ENCODE measurements at places on chromosomes 12 and 14. TPM values are rescaled to one million over a fixed set of nuclear protein-coding genes. Genes with fewer than 3 reads are reported as not detected.
A peak's percentile ranks its signal among the peaks of the same experiment; 100 is the strongest.

NID2 gene
- 102 TPM for total RNA-seq

DNA sequence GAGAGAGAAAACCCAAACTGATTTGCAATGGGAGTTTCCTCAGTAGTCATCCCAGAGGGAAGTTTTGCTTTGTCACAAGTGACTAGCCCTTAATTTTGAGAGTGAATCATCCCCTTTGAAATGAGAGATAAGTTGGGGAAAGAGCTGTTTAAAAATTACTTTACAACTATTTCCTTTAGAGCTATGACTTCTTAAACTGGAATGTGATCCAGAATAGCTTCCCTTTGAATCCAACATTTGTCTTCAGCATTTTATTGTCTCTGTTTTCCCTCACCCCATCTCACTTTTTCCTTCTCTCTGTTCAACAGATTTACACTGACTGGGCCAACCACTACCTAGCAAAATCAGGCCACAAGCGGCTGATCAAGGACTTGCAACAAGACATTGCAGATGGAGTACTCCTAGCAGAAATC, 109.3 kb downstream of the NAV3 start:
- H3K36me3 ChIP-seq = peaks cover 1% of the 10 kb centered on the region
- H3K27ac ChIP-seq = peak overlapping the region; percentile 99
- peaks cover 1% of the 10 kb centered on the region for H3K4me1 ChIP-seq
- H3K4me3 ChIP-seq = peak overlapping the region; percentile 59
- no peaks in the 10 kb centered on the region for H3K27me3 ChIP-seq

VRTN gene
- total RNA-seq = not detected

DNA sequence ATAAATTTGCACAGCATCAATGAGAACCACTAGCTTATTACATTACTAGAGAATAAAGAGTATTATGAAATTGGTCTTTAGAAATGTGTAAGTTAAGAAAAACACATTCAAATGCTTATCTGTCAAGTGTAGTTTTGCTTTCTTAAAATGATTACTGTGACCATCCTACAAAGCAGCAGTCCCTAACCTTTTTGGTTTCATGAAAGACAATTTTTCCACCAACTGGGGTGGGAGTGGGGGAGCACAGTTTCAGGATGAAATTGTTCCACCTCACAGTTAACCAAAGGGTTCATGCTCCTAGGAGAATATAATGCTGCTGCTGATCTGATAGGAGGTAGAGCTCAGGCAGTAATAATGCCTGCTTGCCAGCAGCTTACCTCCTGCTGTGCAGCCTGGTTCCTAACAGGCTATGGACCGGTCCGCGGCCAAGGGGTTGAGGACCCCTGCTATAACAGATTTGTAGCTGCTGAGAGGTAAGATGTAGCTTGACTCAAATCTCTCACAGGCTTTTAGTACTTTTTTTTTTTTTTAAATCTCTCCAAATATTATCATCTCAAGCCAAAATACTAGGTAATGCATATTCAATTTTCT, 45.4 kb downstream of the PPP4R3A start:
- peaks cover 2% of the 10 kb centered on the region for H3K4me1 ChIP-seq
- no peak for DNase-seq
- H3K27ac ChIP-seq = no peak overlapping the region
- peaks cover 39% of the 10 kb centered on the region for H3K36me3 ChIP-seq
- H3K27me3 ChIP-seq = no peaks in the 10 kb centered on the region
- no peak overlapping the region for H3K4me3 ChIP-seq

DNA sequence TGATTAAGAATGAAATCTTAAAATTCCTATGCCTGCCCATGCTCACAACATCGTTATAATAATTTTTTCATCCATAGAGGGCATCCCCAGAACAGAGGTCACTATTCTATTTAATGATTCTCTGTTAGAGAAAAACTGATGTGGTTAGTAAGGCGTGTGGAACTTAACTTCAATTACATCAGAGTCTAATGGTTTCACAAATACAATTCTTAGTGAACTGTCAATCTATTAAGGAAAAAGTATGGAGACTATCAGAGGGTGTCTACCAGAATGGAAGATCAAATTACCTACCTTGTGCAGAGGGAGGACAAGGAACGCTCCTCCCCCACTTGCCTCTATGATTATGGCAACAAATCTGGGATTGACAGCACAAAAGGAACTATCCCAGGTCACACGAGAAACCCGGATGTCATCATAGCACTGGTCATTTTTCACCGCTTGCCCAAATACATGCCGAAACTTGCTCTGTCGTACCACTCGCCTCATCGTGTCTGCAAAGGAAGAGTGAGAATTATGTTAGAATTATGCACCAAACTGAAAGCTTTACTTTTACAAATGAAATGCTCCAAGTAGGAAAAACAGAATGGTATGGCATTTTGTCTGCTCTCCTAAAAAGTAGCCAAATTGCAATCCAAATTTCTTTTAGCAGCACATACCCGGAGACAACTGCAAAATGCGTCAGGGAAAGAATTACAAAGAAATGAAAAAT, 30.3 kb downstream of the CORO1C start:
- H3K27me3 ChIP-seq = no peaks in the 10 kb centered on the region
- peaks cover 36% of the 10 kb centered on the region for H3K4me1 ChIP-seq
- DNase-seq = no peak
- H3K4me3 ChIP-seq = no peak overlapping the region

DNA sequence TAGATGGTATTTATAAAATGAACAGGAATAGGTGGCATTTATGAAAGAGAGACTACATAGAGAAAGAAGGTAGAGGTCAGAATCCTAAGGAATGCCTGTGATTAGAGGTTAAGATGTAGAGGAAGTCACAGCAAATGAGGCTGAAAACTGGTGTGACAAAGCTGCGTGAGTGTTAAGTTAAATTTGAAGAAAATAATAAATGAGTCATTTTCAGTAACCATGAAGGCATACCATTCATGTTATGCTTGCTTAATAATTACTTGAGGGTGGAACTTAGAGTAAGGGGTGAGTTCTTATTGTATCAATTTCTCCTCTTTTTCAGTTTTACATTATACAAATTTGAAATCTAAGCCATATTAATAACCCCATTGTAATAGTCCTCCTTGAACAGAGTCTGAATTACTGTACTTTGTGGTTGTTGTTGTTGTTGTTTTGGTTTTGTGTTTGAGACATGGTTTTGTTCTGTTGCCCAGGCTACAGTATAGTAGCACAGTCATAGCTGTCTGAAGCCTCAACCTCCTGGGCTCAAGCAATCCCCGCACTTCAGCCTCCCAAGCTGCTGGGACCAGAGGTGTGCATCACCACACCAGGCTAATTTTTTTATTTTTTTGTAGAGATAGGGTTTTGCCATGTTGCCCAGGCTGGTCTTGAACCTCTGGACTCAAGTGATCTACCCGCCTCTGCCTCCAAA, 761.5 kb downstream of the GALC start:
- H3K27me3 ChIP-seq = no peaks in the 10 kb centered on the region
- no peaks in the 10 kb centered on the region for H3K4me1 ChIP-seq
- no peak for DNase-seq
- H3K27ac ChIP-seq = no peak overlapping the region
- H3K4me3 ChIP-seq = no peak overlapping the region
- H3K36me3 ChIP-seq = no peaks in the 10 kb centered on the region

CLEC2B gene
- total RNA-seq = 0.56 TPM

DNA sequence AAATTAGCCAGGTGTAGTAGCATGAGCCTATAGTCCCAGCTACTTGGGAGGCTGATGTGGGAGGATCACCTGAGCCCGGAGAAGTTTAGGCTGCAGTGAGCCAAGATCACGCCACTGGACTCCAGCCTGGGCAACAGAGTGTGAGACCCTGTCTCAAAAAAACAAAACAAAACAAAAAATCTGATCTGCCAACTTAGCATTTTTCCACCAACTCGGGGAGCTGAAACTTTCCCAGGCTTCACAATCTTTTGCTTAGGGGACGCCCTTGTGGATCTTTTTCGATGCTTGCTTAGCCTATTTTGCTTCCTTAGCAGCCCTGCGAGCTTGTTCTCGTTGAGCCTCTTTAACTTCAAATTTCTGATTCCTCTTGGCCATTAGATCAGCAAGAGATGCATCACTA, 13.8 kb downstream of the CCDC177 start:
- H3K4me1 ChIP-seq = no peaks in the 10 kb centered on the region
- peaks cover 71% of the 10 kb centered on the region for H3K27me3 ChIP-seq
- H3K4me3 ChIP-seq = no peak overlapping the region
- no peak for DNase-seq
- no peaks in the 10 kb centered on the region for H3K36me3 ChIP-seq
- no peak overlapping the region for H3K27ac ChIP-seq

INSM2 gene
- total RNA-seq = not detected

SLC6A13 gene
- total RNA-seq = 0.28 TPM
